Body of pancreas (tissue), 4 donors: ENCODE measurements at places on chromosomes 2 and 18.
A peak's percentile ranks its signal among the peaks of the same experiment; 100 is the strongest.

- no peak for DNase-seq
These were observed 285.3 kb downstream of the SOX11 start for GRCh38 chr2:5977477-5977876.

GRCh38 chr18:21383031-21383430 lies 141.0 kb downstream of the GREB1L start:
- DNase-seq, result no peak

DNA sequence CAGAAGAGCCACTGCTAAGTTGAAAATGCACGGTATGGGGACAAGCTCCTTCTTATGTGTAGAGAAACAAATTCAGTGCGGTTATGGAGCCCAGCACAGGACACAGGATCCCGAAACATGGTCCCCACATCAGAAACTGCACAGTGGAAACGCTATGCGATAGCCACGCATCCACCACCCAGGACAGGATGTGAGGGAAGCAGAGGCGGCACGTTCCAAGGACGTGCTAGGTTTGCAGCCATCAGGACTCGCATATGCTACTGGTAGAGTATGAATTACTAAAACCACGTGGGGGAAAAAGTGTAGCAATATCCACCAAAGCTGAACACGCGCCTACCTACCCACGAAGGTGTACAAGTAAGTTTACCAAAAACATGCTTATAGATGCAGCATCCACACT lies 34.7 kb upstream of the SNTG2 start:
- no peak for DNase-seq

DNA sequence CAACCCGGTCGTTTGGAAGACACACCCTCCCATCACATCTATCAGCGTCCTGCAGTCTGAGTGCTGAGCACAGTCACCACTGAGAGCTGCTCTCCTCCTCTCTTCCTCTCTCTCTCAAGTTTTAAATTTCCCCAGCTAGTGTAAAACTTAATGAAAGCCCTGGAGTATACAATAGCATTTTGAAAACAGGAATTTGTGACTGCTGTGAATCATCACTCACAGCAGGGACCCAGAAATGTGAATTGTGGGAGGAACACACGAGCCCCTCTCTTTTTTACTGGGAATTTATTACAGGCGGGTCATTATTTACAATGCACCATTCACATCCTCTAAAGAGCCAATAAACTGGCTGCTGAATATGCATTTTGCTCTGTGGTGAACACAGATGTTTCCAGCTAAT lies 185.0 kb upstream of the SMIM21 start:
- DNase-seq, result no peak

GRCh38 chr2:98576666-98577312 lies 31.5 kb downstream of the COA5 start:
- no peak for DNase-seq

DNA sequence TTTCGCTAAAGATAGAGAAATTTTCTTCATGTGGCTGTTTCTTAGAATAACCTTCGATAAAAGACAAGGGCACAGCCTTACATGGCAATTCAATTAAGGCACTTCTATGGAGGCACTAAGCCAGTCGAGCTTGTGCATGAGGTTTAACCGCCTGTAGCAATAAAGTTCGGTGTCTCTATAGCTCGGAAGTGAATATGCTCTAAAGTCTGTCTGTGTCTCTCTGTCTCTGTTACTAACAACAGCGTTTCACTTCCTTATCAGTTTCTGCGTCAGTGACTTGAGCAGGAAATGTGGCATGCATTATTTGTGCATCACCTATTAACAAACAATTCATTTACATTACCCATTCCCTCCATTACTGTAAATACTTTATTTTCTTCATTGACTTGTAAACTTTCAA lies 365.1 kb upstream of the NETO1 start:
- DNase-seq, result no peak

DNA sequence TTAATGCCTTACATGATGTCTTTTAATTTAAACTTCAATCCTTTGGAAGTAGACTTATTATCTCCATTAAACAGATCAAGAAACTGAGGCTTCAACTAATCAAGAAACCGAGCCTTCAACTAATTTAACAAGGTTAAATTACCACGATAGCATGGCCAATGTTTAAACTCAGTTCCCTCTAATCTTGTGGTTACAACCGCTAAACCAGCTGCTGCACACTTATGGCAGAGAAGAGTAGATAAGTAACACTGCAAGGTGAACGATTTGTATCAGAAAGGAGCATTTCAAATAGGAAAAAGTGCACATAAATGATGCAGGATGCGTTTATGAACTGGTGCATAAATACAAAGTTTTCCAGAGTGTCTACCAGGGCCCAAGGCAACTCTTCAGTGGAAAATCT lies 144.6 kb upstream of the CAVIN2 start:
- no peak for DNase-seq

DNA sequence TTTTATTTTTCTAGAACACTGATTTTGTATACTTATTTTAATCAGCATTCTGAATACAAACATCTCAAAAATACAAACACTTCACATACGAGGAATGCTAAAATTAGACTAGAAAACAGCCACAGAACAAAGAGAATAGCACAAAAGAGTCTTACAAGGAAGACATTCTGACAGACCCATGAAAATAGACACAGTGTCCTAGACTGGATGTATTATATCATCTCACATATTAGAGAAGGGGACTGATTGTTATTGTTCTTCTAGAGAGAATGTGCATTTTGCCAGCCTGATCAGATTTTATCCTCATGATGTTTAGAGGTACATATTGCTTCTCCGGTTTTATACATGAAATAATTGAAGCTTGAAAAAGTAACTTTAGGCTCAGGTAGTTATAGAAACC lies 357.9 kb downstream of the DPP10 start:
- no peak for DNase-seq

GRCh38 chr18:63949068-63949737 lies at the start of gene HMSD:
HMSD (plus strand) TSS chr18:63949301; CDS start chr18:63953456, 4,155 bp downstream.
- DNase-seq, result peak; percentile 44

GRCh38 chr2:111664275-111664850 lies 219.6 kb downstream of the ANAPC1 start:
- DNase-seq, result no peak

DNA sequence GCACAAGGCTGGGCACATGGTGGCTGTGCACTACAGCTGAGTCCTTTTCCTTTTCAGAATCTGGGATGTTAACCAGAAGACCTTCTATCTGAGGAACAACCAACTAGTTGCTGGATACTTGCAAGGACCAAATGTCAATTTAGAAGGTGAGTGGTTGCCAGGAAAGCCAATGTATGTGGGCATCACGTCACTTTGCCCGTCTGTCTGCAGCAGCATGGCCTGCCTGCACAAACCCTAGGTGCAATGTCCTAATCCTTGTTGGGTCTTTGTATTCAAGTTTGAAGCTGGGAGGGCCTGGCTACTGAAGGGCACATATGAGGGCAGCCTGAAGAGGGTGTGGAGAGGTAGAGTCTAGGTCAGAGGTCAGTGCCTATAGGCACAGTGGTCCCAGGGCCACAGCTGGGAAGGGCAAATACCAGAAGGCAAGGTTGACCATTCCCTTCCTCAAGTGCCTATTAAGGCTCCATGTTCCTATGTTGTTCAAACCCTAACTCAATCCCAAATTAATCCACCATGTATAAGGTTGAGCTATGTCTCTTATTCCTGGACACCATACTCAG lies 2.2 kb downstream of the IL1RN start:
- DNase-seq, result no peak

DNA sequence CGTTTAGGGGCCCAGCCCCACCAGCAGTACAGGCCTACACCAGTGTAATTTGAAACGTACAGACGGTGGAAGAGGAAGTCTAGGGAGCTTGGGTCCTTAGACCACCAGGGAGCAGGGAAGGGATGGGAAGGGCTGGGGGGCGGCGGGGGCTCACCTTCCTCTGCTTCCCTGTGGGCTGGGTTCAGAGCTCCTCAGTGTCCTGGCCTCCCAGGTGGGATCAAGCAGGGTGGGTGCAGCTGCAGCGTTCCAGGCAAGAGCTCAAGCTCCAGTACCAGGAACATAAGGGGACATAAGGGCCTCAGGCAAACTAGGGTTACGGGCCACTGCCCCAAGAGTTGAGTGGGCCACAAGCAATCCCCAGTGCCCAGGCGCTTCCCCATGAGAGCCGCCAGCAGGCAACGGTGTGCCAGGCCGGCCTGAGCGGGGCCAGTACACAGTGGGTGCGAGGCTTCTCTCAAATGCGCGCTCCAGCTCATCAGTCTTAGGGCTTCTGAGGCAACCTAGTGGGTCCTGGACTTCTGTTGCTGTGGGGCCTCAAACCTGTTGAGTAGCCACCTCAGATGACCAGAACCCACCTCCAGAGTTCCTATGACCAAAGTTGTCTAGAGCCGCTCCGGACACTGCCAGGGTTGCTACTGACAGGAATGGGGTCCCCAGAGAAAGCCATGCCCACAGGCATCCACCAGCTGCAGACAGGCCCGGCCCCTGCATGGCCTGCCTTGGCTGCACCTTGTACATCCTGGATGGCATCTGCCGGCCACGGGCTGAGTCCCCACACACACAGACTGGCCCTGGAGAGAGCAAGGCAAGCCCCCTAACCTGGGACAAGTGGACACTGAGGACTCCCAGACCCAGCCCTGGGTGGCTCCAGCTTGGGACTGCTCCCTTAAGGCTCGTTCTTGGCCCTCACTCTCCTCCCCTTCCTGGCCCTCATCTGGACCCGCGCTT lies 5.2 kb downstream of the ANKRD23 start:
- DNase-seq, result no peak

GRCh38 chr2:167240671-167241070 lies 352.4 kb downstream of the XIRP2 start:
- DNase-seq, result no peak

DNA sequence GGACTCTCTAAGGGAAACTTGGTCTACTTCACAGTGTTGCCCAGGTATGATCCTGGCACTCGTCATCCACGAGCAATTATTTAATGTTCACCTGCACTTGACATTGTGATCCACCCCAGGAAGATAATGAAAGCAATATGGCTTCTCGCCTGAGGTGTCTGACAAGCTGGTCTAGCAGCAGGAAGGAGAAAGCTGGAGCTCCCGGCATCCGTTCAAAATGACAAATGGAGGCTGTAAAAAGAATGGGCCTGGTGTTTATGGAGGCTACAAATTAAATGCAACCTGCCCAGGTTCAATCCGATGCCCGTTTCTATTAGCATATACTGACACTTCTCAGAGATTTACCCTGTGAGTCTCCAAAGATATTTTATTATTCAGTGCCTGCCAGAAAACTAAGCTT lies 317.6 kb downstream of the CTNNA2 start:
- no peak for DNase-seq

DNA sequence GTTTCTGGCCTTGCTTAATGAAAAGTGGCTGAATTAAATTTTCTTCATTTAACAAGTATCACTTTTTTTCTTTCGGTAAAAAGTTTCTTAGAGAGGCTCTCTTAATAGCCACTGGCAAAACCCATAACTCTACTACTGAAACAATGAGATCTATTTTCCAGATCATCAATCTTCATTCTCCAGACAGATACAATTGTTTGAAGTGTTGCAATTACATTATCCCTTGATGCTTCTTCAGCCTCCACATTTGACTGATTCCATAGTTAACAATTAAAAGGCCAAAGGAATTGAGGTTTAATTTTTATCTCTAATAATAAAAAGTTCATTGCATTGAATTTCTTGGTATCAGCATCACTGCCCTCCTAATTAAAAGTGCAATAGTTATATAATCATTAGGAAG lies 176.3 kb downstream of the ZNF385B start:
- DNase-seq, result no peak

GRCh38 chr18:7521226-7521856 lies 45.8 kb upstream of the PTPRM start:
- DNase-seq, result no peak

DNA sequence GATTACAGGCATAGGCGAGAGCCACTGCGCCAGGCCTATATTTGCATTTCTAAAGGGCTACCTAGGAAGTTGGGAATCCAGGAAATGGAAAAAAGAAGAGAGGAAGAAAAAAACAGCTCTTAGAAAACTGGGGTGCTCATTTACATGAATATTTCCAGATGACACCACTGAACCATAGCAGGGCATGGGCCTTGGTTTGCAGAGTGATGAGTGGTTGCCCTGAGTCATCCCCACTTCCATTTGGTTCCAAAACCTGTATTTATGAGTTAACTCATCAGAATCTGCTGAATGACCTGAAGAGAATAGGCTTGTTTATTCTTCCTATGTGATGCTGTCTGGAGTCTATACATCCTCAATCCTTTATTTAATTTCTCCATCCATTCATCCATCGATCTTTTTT lies 36.2 kb downstream of the EHD3 start:
- DNase-seq, result no peak

GRCh38 chr2:159091381-159091780 lies 122.9 kb downstream of the TANC1 start:
- no peak for DNase-seq

DNA sequence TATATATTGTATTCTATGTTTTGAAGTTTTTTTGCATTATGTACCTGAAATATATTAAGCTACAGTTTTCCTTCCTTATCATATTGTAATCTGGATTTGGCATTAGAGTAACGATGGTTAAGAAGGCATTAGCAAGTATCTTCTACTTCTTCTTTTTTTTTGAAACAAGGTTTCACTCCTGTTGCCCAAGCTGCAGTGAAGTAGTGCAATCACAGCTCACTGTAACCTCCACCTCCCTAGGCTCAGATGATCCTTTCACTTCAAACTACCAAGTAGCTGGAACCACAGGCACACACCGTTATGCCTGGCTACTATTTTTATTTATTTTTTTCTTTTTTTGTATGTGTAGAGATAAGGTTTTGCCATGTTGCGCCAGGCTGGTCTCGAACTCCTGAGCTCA lies 201.1 kb downstream of the ZNF804A start:
- no peak for DNase-seq

DNA sequence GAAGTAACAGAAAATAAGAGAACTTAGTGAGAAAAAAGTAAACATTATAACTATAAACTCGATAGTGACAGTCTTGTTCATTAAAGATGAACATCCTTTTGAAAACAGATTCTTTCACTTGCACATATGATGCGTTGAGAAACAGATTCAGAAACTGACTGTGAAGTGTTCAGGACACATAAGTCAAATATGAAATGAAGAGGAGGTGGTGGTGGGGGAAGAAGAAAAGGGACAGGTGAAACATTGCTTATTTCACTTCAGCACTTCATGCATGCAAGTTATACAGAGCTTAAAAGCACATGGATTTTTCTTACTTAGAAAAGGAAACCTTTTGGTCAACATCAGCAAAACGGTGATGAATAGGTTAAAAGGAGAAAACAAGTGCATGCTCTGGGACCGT lies 42.5 kb downstream of the STAT4 start:
- no peak for DNase-seq

- DNase-seq, result no peak
These were observed 26.0 kb downstream of the SOS1 start for GRCh38 chr2:39094717-39095363.

GRCh38 chr2:231987124-231987727 lies 25.7 kb downstream of the DIS3L2 start:
- no peak for DNase-seq

DNA sequence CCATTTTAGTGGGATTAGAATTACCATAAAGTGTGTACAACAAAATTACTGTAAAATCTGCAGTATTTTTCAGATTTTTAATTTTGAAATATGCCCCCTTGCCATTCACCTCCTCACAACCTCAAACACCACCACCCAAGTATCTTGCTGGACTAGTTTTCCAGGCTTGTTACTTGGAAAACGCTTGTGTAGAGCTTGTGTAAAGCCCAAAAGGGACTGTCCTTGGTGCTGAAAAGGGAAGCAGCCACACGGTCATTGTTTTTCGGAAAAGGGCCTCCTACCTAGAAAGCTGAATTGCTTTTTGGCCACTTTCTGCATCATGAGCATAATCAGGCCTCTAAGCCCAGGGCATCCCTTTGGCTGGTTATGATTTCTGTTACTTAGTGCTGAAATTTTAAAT lies 563.4 kb downstream of the LRRTM4 start:
- DNase-seq, result no peak

GRCh38 chr2:96320728-96321622 lies 4.1 kb upstream of the ITPRIPL1 start:
- DNase-seq, result no peak
